GM23248 (cell line): ENCODE measurements at places on chromosomes 3 and 15.

DNA sequence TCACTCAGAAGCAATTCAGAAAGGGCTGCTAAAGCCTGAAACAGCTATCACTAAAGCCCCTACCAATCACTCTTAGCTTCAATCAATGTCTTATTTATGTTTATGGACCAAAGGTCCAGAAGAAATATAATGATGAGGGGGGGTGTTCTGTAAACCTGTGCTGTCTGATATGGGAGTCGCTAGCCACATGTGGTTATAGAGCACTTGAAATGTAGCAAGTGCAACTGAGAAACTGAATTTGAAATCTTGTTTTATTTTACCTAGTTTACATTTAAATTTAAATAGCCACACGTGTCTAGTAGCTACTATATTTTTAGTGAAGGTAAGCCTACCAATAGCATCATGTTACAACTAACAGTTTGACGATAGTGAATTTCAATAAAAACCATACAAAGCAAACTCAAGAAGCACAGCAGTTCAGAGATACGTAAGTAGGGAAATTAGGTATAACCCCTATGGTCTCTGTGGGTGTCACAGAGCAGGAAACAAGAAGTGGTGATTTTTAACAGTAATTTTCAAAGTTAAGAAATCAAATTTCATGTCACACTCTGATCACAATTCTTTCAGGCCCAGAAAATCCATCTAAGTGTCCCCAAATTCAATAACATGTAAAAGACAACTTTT lies 3.6 kb downstream of the POU1F1 start:
- DNase-seq, result no peak

- DNase-seq, result peak; percentile 95
Measured at GRCh38 chr3:89145995-89146394, 38.6 kb downstream of the EPHA3 start.

- DNase-seq, result no peak
Measured at GRCh38 chr3:123627673-123628670, 43.1 kb upstream of the HACD2 start.

- DNase-seq, result peak; percentile 81
Measured at GRCh38 chr3:182925330-182925943, 54.9 kb downstream of the DCUN1D1 start.

DNA sequence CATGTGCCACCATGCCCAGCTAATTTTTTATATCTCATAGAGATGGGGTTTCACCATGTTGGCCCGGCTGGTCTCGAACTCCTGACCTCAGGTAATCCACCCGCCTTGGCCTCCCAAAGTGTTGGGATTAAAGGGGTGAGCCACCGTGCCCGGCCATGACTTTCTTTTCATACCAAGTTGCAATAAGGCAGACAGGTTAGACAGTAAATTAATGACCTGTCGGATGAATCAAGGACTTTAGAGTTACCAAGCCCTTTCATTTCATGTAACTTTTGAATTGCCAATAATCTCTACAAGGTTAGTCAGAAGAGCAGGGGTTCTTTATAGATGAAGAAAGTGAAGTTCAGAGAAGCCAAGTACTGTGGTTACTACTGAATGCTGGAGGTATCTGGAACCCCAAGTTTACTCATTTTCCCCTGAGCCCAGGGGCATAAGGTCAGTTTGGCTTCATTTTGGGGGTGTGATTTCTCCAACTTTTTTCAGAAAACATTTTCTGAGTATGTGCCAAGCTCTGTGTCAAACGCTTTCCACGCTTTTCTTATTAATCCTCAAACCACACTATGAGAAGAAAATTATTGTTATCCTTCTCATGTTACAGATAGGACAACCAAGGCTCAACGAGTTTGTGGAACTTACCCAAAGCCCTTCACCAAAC lies 11.9 kb downstream of the PRICKLE2 start:
- DNase-seq, result peak; percentile 37
